Cardiac fibroblast (primary cell): ENCODE measurements at places on chromosomes 13 and 19.

GRCh38 chr13:79988573-79988972 lies 352.4 kb downstream of the SPRY2 start:
- peak; percentile 68 for DNase-seq

GRCh38 chr19:21789466-21790085 lies 22.2 kb upstream of the ZNF100 start:
- DNase-seq: no peak

- no peak for DNase-seq
Measured at GRCh38 chr13:98500963-98501421, 75.9 kb downstream of the STK24 start.

DNA sequence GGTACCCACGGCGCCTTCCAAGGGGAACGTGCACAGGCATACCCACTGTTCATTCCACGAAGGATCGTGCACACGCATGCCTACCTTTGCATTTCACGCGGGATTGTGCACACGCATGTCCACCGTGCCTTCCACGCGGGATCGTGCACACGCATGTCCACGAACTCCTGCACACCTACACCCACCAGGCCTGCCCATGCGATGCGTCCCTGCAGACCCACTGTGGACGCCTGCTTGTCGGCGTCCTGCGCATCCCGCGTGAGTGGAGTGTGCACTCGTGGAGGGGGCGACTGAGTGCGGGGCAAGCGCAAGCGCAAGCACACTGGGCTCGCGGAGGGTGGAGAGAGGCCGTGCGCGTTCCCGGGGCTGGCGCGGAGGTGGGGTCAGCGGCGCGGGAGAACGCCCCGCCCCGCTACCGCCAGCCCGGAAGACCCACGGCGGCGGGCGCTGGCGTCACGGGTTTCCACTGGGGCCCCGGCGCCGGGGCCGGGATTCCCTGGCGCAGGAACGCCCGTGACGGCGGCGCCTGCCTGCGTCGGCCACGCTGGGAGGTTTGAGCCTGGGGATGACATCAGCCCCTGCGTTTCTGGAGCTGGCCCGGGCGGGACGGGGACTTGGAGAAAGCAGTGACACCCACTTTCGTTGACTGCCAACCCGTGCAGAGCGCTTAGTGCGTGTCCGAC lies 18.7 kb downstream of the GADD45B start:
- peak; percentile 87 for DNase-seq

DNA sequence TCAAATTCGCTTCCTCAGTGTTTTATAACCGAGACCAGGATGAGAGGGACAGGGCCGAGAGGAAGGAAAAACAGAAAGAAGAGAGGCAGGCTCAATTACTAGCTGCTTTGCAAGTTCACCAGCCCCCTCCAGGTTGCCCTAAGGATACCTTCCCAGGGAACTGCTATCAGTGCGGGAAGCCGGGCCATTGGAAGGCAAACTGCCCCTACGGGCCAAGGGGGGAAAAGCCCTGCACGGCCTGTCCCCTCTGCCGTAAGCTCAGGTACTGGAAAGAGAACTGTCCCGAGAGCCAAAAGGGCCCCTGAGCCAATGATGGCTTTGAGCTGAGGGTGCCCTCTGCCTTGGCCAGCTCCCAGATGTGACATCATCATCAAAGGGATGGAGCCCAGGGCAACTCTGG lies 3.2 kb upstream of the ERVV-1 start:
- no peak for DNase-seq

GRCh38 chr19:18144906-18145305 lies 8.1 kb upstream of the PIK3R2 start:
- no peak for DNase-seq
